Forelimb muscle (tissue), 1 donor: ENCODE measurements at places on chromosomes 7 and 10. TPM values are rescaled to one million over a fixed set of nuclear protein-coding genes. Genes with fewer than 3 reads are reported as not detected.

Gene RARRES2
- polyA plus RNA-seq: 47.9 TPM

Gene GATA3
- 0.33 TPM for polyA plus RNA-seq

Gene SLC13A1
- polyA plus RNA-seq: not detected

Gene HELLS
- 7.5 TPM for polyA plus RNA-seq

Gene GIMAP4
- polyA plus RNA-seq: 20.1 TPM

Gene SCIN
- 0.34 TPM for polyA plus RNA-seq

Gene OPN1SW
- polyA plus RNA-seq: 2.0 TPM

- no peak for DNase-seq
These were observed 30.4 kb downstream of the NRCAM start for GRCh38 chr7:108425714-108426275.

DNA sequence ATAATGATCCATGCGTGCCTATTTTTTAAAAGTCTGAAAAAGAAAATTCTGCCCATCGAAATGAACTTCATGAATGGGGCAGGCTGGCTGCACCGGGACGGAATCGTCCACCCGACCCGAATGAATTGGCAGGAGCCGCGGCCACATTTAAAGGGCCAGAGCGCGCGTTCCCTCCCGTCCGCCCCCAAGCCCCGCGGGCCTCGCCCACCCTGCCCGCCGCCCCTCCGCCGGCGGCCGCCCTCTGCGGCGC lies 319 bp upstream of the GATA3 start:
- no peak for DNase-seq

DNA sequence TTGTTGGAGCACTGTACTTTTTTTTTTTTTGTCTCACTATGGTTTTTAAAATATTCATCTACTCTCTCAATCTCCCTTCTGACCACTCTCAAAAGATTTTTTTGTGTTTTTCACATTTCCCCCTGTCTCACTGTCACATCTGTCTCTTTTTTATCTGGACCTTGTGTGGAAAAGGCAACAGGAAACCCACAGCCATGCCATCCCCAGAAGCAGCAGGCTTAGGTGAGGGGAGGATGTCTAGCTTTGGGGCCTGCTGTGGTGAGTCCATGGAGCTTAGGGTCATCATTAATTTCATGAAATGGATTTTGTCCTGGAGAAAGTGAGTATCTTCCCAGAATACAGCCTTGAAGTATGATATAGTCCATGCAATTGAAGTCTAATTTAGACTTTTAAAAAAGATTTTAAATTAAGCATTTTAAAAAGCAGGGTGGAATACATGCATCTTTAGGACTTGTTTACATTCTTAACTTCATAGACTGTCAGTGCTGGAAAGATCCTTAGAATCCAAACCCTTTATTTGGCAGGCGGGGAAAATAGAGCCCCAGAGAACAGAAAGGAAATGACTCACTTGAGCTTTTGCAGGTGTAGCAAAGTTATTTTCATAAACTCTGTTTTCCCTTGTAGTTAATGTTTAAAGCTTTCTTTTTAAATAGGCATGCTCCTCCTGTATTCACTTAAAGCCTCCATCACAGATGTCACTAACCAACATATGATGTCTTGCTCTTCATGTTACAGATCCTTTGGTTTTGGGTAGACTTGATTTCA lies 25.1 kb downstream of the MINDY4 start:
- DNase-seq: peak; percentile 65

DNA sequence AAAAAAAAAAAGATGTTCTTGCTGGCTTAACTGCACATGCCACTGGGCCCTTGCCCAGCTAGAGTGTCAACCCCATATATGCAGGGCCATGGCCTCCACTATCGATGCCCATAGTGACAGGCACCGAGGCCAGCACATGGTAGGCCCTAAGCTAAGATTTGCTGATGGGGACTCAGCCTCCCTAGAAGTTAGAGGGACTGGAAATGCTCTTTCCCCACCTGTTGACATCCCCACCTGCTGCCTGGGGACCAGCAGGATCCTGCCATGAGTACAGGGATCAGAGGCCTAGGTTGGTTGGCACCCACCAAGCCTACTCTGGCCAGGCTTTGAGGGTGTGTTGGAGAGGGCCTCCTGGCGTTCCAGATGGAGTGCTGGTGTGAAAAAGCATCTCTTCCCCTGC lies 16.0 kb upstream of the SLC18A2 start:
- DNase-seq: no peak

DNA sequence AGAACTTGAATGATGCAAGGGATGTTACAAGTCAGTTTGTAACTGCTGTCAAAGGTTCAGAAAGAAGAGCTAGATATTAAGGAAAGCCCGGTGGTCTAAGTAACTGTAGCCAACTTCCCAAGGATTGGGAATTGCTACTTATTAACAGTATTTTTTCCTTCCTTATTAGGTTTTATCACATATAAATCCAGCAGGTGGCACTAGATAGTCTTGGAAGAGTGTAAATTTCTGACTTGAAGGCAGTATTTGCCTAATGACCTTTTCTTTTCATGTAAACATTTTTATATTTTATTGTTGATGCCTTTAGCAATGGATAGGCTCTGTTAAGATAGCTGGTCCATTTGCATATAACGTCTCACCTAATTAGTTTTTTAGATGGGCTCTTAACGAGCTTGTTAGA lies 51.2 kb downstream of the ANLN start:
- DNase-seq: no peak

DNA sequence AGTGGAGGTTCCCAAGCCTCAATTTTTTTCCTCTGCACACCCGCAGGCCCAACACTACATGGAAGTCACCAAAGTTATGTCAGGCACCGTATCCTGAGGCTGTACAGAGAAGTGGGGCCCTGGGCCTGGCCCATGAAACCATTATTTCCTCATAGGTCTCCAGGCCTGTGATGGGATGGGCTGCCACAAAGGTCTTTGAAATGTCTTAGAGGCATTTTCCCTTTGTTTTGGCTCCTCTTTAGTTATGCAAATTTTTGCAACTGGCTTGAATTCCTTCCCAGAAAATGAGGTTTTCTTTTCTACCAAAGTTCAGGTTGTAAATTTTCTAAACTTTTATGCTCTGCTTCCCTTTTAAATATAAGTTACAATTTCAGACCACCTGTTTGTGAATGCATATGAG lies 365.2 kb downstream of the HGF start:
- no peak for DNase-seq

DNA sequence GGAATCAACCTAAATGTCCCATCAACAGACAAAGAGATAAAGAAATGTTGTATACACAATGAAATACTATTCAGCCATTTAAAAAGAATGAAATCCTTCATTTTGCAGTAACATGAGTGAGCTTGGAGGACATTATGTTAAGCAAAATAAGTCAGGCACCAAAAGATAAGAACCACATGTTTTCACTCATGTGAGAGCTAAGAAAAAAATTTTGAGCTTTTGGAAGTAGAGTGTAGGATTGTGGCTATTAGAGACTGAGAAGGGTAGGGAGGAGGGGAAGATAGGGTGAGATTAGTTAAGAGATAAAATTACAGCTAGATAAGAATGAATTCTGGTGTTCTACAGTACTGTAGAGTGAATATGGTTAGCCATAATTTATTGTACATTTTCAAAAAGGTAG lies 8.3 kb upstream of the YAE1 start:
- no peak for DNase-seq

GRCh38 chr10:52617346-52617745 lies 155.2 kb downstream of the MBL2 start:
- DNase-seq: no peak

- DNase-seq: no peak
These were observed 355.5 kb downstream of the GLRX3 start for GRCh38 chr10:130491693-130492050.

- DNase-seq: no peak
These were observed 168.4 kb downstream of the RELN start for GRCh38 chr7:103821092-103821491.

DNA sequence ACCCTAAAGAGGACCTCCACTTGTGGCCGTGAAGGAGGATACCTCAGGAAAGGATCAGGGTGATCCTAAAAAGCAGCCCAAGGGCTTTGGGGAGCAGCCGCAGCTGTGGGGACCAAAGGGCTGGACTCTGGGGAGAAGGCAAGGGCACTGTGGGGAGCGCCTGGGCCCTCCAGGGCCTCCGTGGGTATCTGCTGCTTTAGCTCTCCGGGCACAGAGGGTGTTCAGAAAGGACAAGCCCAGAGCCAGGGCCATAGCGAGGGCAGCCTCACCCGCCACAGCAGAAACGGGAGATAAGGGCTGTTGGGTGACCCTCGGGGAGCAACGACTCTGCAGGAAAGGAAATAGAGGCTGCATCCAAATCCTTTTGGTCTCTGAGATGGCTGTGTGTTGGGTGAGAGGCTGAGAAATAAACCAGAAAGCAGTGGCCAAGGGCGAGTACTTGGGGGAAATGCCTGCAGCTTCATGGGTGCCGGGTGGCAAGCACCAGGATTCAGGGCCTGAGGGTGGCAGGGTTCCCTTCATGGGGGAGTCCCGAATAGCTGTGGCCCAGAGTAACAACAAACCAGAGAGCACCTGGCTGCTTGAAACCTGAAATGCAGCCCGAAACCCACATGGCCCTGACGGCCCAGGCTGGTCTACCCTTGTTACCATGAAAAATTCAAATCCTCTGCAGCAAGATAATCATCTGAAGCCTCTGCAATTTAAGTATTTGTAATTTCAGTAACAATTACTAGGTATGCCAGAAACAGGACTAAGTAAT lies 95.2 kb downstream of the VIPR2 start:
- DNase-seq: no peak

DNA sequence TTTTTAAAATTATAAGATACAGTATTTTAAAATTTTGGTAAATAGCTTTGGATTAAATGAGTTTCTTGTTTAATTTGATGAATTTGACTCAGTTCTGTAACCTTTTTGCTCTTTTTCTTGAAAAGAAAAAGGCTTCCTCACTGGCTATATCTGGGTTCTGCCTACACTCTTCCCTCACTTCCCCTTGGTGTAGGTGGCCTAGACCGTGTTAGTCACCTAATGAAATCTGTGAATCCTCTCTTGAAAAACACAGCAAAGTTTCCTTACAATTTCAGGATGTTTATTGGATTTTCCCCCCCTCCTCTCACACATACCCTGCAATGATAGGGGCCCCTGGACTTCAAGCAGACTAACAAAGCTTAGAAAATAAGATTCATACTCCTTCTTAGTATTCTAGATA lies 231.6 kb downstream of the ADK start:
- DNase-seq: no peak

- DNase-seq: no peak
These were observed 14.5 kb upstream of the HOXA13 start for GRCh38 chr7:27214239-27214950.

DNA sequence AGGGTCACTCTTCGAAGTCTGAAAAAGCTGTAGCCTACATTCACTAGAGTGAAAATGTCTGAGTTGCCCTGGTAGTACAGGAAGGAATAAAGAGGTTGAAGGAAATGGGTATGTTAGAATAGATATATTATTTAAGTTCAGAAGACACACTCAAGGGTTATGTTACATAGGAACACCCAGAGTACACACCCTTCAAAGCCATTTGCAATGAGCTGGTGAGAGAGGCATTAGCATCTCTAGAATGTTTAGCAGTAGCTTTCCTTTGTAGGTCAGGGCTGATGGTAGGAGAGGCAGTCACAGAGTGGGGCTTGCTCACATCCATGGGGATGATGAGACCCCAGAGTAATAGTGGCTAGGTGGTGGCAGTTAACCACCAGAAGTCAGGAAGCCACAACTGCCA lies 221.2 kb downstream of the SLC25A13 start:
- DNase-seq: no peak

DNA sequence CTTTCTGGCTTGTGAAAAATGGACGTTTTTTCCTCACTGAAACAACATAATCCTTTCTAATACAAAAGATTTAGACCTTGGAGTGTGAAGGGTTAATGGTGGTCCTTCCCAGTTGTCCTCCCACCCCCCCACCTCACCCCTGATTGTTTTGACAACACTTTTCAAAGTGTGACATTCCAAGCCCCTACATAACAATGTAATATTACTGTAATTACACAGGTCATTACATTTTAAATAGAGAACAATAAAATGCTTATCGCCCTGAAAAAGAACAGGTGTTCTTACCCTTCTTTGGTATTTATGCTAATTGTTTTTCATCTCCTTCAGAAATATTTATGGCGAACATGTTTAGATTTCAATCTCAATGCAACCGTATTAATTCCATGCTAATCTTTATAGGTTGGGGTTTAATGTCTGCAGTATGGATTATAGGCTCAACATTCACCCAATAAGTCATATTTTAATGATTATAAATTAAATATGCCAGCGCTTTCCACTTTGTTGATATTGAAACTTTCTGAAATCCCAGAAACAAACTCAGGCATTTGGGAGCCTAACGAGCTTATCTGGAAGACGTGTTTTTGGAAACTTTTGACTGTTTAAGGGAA lies 5.0 kb downstream of the TCF7L2 start:
- DNase-seq: no peak

GRCh38 chr7:153942036-153942435 lies 110.2 kb upstream of the DPP6 start:
- DNase-seq: no peak

DNA sequence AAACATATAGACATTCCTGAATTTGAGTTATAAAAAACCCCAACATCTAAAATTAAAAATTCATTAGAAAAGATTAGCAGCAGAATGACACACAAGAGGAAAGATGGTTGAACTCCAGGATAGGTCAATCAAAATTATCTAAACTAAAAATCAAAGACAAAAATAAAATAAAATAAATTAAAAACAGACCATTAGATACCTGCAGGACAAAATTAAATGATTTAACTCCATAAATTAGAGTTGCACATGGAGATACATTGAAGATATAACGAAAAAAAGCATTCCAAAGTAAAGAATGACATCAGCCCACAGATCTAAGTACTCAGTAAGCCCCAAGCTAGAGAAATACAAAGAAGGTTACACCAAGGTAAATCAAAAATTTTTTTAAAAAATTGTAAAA lies 226.1 kb upstream of the SORCS1 start:
- no peak for DNase-seq

DNA sequence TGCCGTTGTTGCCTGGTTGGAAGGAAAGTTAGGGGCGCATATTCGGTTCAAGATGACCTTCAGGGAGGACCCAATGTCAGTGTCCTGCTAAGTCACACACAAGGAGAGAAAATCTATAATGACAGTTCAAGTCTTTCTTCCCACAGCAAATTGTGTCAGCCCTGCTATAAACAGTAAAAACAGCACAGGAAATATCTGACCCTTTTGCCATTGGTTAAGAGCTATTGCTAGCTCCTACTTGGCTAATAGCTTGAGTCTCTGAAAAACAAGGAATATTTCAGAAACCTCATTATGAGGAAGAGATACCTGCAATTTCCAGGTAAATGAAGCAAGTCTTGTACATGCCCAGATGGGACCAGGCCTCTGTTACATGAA lies 175.6 kb downstream of the SKIDA1 start:
- DNase-seq: no peak

GRCh38 chr7:131769241-131769640 lies 212.8 kb upstream of the PODXL start:
- no peak for DNase-seq

GRCh38 chr7:19296617-19297016 lies 151.4 kb upstream of the FERD3L start:
- no peak for DNase-seq

- DNase-seq: no peak
These were observed 41.9 kb upstream of the ASL start for GRCh38 chr7:66033471-66034385.

GRCh38 chr7:151122796-151123157 lies 36.5 kb downstream of the AGAP3 start:
- no peak for DNase-seq

- no peak for DNase-seq
These were observed 132.2 kb downstream of the CD36 start for GRCh38 chr7:80770675-80771081.

- DNase-seq: no peak
These were observed 80.7 kb upstream of the PDGFA start for GRCh38 chr7:600149-601035.
